ENCODE measurements at places on chromosomes 13 and 19.

DNA sequence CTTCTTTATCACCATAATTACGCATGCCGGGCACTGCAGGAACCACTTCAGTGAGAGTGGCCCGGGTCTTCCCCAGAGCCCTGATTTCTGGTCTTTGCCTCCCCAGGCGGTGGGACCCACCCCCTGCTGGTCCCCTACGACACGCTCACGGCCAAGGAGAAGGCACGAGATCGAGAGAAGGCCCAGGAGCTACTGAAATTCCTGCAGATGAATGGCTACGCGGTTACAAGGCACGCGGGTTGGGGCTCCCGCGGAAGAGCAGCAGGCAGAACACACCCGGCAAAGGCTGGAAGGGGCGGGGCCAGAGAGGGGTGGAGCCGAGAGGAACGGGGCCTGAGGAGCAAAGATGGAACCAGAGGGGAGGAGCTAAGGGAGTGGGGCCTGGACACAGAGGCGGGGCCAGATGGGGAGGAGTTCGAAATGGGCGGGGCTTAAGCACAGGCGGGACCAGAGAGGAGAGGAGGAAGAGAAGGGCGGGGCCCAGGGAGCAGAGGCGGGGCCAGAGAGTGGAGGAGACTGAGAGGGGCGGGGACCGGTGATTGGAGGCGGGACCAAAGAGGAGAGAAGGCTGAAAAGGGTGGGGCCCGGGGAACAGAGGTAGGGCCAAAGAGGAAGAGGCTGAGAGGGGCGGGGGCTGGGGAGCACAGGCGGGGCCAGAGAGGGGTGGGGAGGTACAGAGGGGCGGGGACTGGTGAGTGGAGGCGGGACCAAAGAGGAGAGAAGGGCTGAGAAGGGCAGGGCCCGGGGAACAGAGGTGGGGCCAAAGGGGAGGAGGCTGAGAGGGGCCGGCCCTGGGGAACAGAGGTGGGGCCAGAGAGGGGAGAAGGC lies 73.4 kb downstream of the RYR1 start:
- no peak for DNase-seq

- DNase-seq, result no peak
Observed at GRCh38 chr19:36572593-36573019, 486 bp downstream of the ZNF529 start.

GRCh38 chr13:34593658-34594057 lies 348.4 kb upstream of the NBEA start:
- DNase-seq, result no peak

- no peak for DNase-seq
Observed at GRCh38 chr19:23766951-23767350, 8.3 kb upstream of the ZNF681 start.

DNA sequence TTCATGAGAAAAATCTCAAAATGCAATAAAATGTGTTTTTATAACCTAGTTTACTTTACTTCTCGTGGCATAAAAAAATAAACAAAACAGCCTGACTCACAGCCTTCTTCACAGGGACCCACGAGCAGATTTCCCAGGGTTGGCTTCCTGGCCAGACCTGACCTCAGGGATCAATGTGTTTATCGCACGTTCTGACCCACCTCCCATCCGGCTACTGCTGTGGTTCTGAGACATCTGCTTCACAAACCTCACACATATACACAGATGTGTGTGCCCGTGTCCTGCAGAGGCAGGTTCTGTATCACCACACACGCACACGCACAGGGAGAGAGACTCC lies 118.3 kb downstream of the COL4A2 start:
- no peak for DNase-seq

GRCh38 chr13:44064357-44064756 lies 184.7 kb downstream of the LACC1 start:
- DNase-seq, result no peak

- no peak for DNase-seq
Observed at GRCh38 chr13:46797501-46798237, 708 bp upstream of the ESD start.

GRCh38 chr13:110420626-110421025 lies 113.5 kb downstream of the COL4A2 start:
- no peak for DNase-seq

DNA sequence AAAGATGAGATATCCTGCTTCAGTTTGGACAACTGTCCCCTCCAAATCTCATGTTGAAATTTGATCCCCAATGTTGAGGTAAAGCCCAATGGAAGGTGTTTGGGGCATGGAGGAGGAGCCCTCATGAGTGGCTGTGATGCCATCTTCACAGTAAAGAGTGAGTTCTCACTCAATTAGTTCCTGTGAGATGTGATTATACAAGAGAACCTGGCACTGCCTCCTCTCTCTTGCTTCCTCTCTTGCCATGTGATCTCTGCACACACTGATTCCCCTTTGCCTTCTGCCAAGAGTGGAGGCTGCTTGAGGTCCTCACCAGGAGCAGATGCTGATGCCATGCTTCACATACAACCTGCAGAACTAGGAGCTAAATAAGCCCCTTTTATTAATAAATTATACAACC lies 86.9 kb downstream of the HSPH1 start:
- no peak for DNase-seq

DNA sequence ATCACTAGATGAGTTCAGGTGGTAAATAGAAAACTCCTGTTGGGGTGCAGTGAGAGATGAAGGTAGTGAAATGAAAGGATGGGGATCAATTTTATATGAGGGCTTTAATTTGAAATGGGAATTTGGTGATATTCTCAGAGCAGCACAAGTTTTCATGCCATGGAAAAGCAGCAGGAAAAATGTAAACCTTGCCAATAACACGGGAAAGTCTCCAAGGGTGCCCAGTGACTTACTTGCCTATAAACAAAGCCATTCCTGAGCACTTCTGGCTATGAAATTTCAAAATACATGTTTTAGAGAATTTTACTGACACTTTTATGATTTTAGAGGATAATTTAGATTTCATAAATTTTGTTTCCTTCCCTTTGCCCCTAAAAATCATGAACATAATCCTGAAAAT lies 16.4 kb upstream of the FLT3 start:
- DNase-seq, result no peak

GRCh38 chr19:51628153-51628939 lies 1.9 kb downstream of the SIGLEC5 start:
- no peak for DNase-seq

DNA sequence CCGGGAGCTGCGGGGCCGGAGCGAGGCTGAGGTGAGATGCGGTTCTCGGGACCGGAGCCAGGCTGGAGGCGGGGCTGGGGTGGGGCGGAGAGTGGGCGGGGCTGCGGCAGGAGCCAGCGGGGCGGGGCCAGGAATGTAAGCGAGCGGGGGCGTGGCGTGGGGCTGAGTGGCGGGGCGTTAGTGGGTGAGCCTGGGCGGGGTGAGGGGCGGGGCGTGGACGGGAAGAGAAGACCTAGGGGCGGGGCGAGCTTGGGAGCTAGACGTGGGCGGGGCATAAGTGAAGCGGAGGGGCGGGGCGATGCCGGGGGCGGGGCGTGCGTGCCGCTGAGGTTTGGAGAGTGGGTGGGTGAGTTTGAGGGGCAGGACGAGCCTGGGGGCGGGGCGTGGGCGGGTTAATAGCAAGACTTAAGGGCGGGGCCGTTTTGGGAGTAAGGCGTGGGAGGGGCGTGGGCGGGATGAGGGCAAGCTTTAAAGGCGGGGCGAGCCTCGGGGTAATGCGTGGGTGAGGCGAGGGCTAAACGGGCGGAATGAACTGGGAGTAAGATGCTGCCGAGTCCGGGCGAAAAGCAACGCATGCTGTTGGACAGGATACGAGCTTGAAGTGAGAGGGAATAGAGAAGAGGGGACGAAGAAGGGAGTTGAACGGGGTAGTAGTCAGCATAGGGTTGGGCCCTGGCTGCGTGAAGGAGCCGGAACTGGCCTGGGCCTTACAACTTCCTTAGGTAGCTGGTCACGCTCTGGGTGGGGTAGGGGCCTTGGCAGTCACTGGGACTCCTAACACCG lies 572 bp downstream of the SNAPC2 start:
- peak; percentile 100 for DNase-seq

DNA sequence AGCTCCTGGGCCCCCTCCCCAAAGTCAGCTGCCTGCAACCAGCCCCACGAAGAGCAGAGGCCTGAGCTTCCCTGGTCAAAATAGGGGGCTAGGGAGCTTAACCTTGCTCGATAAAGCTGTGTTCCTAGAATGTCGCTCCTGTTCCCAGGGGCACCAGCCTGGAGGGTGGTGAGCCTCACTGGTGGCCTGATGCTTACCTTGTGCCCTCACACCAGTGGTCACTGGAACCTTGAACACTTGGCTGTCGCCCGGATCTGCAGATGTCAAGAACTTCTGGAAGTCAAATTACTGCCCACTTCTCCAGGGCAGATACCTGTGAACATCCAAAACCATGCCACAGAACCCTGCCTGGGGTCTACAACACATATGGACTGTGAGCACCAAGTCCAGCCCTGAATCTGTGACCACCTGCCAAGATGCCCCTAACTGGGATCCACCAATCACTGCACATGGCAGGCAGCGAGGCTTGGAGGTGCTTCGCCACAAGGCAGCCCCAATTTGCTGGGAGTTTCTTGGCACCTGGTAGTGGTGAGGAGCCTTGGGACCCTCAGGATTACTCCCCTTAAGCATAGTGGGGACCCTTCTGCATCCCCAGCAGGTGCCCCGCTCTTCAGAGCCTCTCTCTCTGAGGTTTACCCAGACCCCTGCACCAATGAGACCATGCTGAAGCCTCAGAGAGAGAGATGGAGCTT lies 4.7 kb upstream of the CEACAM5 start:
- DNase-seq, result no peak

GRCh38 chr19:10226376-10227025 lies 4.6 kb downstream of the S1PR2 start:
- no peak for DNase-seq

- no peak for DNase-seq
Observed at GRCh38 chr19:16433986-16434385, 37.8 kb downstream of the EPS15L1 start.

DNA sequence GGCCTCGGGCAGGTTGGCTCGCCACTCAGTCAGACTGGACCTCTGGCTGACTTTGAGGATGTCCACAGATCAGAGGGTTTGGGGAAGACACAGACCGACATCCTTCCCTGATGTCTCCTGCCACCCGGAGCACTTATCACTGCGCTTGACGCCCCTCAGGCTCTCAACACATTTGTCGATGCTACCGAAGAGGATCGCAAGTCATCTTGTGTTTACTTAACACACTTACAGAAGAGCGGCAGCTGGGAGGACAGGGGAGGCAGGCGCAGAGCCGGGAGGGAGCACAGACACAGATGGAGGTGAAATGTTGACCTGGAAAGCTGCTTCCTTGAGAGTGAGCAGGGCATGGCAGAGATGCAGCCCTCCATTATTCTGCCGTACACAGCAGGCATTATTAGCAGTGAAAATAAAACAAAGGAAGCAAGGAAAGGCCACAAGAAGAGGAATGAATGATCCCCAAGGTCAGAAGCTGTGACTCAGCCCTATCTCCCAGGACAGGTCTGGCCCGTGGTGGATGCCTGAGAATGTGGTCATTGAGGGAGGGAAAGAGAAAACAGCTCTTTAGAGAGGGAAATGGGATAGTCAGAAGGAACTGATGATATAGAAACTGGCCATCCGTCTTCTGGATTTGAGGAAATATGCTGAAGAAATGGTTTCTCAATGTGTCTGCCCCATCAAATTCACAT lies 549.5 kb upstream of the ARGLU1 start:
- DNase-seq, result no peak

DNA sequence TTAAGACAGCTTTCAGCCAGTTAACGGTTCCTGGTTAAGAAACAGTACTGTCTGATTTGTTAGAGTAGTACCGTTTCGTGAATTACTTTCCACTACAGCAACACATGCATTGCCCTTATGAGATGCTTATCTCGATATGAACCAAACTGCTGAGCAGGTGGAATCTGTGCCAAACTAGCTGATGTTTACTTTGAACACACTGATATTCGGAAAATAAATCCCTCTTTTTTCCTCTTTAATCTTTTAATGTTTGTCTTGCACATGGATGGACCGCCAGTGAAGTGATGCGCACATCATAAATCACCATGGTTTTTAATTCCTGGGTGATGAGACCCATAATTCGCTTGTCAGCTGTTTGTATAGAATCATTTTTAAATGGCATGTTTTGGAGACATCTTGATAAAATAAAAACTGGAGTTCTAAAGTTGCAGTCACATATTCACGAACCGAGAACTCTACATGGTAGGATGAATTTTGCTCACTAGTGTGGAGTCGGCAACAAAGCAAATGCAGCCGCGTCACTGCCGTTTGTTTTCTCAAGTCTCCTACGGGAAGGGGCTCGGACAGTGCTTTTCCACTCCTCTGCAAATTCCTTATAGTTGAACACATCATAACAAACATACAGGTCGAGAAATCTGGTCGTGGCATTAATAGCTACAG lies 1.1 kb downstream of the GJA3 start:
- no peak for DNase-seq

DNA sequence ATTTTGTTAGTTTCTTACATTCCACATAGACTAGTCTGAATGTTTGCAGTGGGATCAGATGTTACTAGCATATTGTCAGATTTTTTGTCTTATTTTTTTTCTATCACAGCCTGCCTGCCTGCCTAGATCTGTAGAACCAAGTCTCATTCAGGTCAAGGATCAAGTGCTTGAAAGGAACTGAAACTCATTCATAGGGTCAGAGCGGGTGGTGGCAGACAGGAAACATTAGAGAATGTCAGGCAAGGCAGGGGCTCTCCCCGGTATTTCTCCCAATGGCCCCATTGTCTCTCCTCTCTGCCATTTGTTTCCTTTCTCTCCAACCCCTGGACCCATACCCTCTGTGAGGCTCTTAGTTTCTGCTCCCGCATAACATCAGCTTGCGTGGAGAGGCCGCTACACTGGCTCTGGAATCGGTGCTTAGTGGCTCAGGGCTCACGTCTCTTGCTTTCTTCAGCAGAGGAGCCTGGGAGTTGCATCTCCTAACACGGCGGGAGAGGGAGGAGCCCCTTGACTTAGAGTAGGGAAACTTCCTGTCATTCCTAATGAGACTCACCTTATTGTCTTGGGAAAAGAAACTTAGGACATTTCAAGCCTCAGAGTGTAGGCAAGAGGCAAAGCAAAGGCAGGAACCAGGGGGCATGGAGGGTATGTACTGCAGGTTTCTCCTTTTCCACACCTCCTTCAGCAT lies 35.6 kb upstream of the SPATA13 start:
- DNase-seq, result no peak

- no peak for DNase-seq
Observed at GRCh38 chr19:9700229-9700981, 25.5 kb upstream of the ZNF562 start.

DNA sequence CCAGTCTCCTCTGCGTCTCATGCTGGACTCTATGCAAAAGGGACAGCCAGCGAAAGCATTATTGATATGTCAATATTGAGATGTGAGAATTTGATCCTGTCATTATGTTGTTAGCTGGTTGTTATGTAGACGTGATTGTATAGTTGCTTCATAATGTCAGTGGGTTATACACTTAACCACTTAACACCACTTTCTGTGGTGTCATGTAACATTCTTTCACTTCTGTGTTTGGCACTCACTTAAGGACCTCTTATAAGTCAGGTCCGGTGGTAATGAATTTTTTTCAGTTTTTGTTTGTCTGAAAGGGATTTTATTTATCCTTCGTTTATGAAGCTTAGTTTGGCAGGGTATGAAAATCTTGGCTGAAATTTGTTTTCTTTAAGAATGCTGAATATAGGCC lies 7.1 kb upstream of the SIGLEC7 start:
- DNase-seq, result no peak
